Coronary artery (tissue), 2 donors: ENCODE measurements at places on chromosomes 7 and 10.

DNA sequence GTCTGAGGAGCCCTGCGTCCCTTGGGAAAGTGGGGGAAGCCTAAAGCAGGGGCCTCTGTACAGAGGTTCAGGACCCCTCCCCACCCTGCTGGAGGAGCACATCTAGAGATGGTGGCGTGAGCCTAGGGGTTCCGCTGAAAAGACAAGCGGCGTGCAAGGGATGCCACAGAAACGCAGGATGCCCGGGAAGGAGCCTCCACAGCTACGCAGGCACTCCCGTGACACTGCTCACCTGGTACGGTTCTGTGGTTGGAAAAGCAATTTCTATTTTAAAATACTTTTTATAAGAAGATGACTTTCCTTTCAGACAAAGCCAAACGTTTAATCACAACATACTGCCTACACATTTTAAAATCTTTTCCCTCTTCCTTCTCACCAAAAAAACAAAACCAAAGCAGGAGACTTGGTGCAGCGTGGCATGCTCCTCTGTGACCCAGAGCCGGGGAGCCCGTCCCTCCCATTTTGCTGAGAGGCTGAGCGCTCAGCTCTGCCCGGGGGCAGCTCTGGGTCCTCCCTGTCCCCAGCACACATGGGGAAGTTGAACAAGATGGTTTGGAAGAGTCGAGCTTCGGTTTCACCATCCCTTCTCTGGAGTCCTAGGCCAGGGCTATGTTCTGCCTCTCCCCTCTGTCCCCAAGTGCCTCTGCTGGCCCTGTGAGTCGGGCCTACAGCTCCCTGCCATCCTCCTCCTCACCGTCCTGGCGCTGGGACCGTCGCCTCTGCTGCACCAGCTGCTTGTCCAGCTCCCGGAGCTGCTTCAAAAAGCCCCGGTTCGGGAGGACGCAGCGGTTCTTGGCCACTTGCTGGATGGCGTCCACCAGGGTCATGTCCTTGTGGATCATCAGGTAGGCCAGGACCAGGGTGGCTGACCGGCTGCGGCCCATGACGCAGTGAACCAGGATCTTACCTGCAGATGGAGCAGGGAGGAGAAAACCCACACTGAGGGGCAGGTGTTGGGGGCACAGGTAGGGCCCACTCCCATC, 74.0 kb upstream of the SAMD8 start:
- peak; percentile 69 for DNase-seq

GRCh38 chr10:20004087-20004523, 187.9 kb downstream of the PLXDC2 start:
- DNase-seq: no peak

GRCh38 chr10:75972491-75973276, 541.3 kb downstream of the LRMDA start:
- no peak for DNase-seq

DNA sequence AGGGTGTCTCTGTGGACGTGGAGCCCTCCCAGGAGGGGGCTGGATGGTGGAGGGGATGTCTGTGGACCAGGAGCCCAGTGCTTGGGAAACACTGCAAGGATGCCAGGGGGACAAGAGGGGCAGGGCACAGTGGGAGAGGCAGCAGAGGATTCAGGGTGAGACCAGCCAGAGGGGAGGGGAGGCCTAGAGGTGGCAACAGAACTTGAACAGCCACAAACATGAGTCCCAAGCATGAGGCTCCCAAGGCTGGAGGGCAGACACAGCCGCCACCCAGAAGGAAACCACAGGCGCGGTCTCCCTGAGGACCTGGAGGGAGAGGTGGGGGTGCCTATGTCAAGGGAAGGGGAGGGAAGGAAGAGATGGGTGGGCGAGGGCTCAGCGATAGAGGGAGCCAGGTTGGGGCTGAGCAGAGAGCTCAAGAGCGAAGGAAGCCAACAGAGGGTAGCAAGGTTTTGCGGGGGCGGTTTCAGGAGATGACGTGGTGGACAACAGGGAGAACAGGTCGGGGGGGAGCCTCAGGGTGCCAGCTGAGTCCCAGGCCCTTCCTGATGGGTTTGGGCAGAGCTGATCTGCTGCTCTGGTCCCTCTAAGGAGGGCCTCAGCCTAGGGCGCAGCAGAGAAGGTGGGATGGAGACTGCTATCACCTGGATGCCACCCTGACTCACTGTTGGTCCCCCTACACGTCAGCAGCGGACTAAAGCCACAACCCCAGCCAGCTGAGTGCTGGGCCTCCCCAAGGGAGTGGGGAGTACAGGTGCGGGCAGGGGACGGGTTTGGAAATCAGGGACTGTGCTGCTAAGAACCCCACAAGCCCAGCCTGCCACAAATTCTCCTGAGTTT, 6.7 kb upstream of the PILRA start:
- DNase-seq: no peak

DNA sequence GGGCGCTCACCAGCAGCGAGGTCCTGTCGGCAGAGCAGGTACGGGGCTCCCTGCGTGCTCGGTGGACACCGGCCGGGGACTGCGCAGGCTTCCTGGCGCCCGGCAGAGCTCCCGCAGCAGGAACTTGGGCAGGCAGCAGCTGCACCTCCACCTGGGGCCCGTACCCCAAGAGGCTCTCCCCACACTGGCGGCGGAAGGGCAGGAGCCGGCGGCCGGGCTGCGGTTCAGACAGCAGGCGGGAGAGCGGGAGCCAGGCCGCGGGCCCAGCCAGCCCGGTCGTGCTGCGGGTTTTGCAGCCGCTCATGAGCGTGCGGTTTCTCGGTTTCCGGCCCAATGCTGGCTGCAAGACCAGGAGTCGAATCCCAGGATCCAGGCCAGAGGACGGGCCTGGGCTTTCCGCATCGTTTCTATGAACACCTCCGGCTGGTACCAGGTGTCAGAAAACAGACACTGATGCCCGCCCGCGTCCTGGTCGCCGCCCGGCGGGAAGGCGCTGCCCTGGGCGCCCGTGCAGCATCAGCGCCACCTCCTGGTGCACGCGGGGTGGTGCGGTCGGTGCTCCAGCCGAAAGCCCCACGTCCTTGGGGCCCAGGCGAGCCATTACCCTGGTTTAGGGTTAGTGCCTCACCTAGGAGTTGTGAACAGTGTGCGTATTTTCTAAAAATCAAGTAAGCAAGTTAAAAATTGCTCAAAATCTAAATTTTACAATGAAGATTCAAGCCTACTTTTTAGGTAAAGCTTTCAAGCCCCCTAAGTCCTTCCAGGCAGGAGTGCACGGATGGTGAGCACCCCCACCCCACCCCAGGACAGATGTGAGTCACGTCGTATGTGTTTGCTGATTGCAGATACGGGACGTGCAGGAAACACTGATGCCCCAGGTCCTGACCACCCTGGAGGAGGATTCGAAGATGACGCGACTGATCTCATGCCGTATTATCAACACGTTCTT, 47.4 kb upstream of the PRKAR1B start:
- DNase-seq: no peak

DNA sequence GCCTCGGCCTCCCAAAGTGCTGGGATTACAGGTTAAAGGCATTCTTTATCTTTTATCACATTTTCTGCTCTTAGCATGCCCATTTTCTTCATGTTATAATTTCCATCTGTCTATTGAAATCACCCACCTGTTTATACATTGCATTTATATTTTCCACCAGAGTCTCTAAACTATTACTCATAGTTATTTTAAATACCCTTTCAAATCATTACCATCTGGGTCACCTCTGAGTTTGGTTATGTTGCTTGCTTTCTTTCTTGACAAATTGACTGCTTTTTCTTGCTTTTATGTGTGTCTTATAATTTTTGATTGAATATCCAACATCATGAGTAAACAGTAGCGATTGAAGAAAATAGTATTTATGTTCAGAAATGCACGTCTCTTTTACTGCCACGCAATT, 71.4 kb downstream of the TMEM270 start:
- no peak for DNase-seq

GRCh38 chr7:106071999-106072714, 40.0 kb downstream of the SYPL1 start:
- no peak for DNase-seq

GRCh38 chr7:134806197-134806596, 26.8 kb downstream of the CALD1 start:
- no peak for DNase-seq

- no peak for DNase-seq
Observed at GRCh38 chr10:94320285-94320914, 42.3 kb downstream of the NOC3L start.

GRCh38 chr7:131338173-131338572, 10.5 kb downstream of the MKLN1 start:
- DNase-seq: no peak
